Peyer's patch (tissue), 4 donors: ENCODE measurements at places on chromosomes 11 and 22. TPM values are rescaled to one million over a fixed set of nuclear protein-coding genes. Genes with fewer than 3 reads are reported as not detected.

MMP27 gene
- total RNA-seq, result not detected

DNA sequence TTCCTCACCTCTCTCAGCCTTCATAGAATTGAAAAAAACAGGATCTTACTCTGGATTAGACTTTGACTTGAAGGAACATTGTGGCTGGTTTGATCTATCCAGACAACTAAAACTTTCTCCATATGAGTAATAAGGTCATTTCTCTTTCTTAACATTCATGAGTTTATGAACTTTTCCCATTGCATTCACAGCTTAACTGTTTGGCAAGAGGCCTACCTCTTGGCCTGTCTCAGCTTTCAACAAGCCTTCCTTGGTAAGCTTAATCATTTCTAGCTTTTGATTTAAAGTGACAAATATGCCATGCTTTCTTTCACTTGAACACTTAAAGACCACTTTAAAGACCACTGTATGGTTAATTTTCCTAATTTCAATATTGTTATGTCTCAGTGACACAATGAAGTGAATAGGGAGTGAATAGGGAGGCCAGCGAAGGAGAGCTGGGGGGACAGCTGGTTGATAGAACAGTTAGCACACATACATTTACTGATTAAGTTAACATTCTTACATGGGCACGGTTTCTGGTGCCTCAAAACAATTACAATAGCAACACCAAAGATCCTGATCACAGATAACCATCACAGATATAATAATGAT is 17.0 kb downstream of the IMMP1L start:
- no peak overlapping the region for H3K27ac ChIP-seq
- H3K4me1 ChIP-seq, result no peaks in the 10 kb centered on the region

- no peak overlapping the region for H3K4me3 ChIP-seq
- H3K27me3 ChIP-seq, result no peaks in the 10 kb centered on the region
- no peaks in the 10 kb centered on the region for H3K4me1 ChIP-seq
- DNase-seq, result no peak
- H3K27ac ChIP-seq, result no peak overlapping the region
Measured at GRCh38 chr11:66904981-66905521, 48.2 kb downstream of the LRFN4 start.

SH3BP1 gene
- total RNA-seq, result 62.7 TPM

GRCh38 chr11:64210301-64211020 is 3.9 kb downstream of the FERMT3 start:
- H3K27ac ChIP-seq, result no peak overlapping the region
- H3K4me3 ChIP-seq, result no peak overlapping the region
- peaks cover 26% of the 10 kb centered on the region for H3K36me3 ChIP-seq
- peaks cover 10% of the 10 kb centered on the region for H3K4me1 ChIP-seq
- no peaks in the 10 kb centered on the region for H3K27me3 ChIP-seq

GRCh38 chr11:88813233-88813915 is 252.4 kb downstream of the GRM5 start:
- H3K4me3 ChIP-seq, result no peak overlapping the region
- H3K4me1 ChIP-seq, result no peaks in the 10 kb centered on the region
- H3K27me3 ChIP-seq, result no peaks in the 10 kb centered on the region

RASL10A gene
- not detected for total RNA-seq

DNA sequence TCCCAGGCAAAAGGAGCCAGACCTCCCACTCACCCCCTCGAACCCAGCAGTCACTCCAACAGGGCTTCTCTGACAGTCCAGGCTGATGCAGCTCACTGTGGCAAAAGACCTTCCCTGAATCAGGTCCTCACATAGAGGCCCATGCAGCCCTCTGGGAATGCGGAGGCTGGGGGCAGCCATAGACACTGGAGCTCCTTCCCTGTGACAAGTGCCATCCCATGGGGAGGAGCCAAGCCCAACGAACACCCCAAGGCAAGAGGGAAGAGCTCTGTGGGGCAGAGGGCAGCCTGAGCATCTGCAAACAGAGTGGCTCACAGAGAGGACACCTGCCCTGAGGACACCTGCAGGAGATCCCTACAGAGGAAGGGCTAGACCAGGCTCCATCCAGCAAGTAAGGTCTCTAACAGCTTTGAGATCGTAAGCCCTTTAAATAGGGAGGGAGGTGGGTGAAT is at the start of gene LINC01488:
Gene LINC01488 (plus strand): TSS at position 271 of the 452 bp plus-strand sequence.
- no peak within 1 kb of the TSS for H3K4me3 ChIP-seq
- no peaks in the 10 kb centered on the region for H3K27me3 ChIP-seq
- no peak for DNase-seq
- peak within 1 kb of the TSS; percentile 91 for H3K27ac ChIP-seq
- peaks cover 9% of the 10 kb centered on the region for H3K4me1 ChIP-seq

DNA sequence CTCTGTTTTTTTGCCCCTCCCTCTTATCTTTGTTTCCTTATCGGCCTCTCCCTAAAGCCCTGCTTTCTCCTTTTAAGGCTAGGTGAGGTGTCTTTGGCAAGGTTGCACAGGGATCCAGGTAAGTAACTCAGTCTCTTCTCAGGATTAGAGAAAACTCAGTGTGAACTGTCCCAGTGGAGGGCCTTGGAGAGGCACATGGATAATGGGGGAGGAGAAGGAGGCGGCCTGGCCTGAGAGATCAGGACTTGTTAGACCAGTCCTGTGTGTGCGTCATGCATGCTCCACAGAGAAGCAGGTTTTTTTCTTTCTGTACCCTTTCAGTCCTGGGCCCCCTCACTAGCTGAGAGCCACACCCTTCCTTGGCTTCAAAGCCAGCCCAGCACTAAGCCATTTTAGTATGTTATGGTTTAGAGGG is 19.9 kb downstream of the CTNND1 start:
- H3K27me3 ChIP-seq, result no peaks in the 10 kb centered on the region
- no peak overlapping the region for H3K27ac ChIP-seq
- no peak overlapping the region for H3K4me3 ChIP-seq
- H3K4me1 ChIP-seq, result no peaks in the 10 kb centered on the region

DNA sequence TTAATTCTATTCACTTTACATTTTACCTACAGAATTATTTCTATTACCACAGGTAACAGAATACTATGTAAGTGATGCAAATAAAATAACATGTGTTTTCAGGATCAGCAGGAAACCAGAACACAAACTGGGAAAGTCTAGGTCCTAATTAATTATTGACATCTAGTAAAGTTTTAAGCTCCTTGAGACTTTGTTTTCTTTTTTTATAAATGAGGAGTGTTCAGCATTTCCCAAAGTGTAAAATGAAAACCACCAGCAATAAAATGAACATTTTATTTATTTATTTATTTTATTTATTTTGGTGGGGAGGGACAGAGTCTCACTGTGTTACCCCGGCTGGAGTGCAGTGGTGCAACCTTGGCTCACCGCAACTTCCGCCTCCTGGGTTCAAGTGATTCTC is 123.6 kb downstream of the ARHGAP42 start:
- no peaks in the 10 kb centered on the region for H3K36me3 ChIP-seq
- no peaks in the 10 kb centered on the region for H3K27me3 ChIP-seq
- no peaks in the 10 kb centered on the region for H3K4me1 ChIP-seq
- no peak for DNase-seq
- no peak overlapping the region for H3K27ac ChIP-seq

DNA sequence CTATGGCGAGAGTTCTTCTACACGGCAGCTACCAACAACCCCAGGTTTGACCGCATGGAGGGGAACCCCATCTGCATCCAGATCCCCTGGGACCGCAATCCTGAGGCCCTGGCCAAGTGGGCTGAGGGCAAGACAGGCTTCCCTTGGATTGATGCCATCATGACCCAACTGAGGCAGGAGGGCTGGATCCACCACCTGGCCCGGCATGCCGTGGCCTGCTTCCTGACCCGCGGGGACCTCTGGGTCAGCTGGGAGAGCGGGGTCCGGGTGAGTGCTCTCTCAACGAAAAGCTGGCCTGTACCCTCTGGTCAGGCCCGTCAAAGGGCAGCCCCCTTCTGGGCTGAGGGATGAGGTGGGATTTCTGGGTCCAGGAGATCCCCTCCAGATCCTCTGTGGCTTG is 15.9 kb upstream of the MAPK8IP1 start:
- no peak overlapping the region for H3K27ac ChIP-seq
- no peaks in the 10 kb centered on the region for H3K4me1 ChIP-seq
- H3K4me3 ChIP-seq, result no peak overlapping the region
- H3K27me3 ChIP-seq, result no peaks in the 10 kb centered on the region

GRCh38 chr11:985406-985805 is 51.1 kb downstream of the MUC6 start:
- H3K27ac ChIP-seq, result no peak overlapping the region
- H3K4me1 ChIP-seq, result no peaks in the 10 kb centered on the region
- peaks cover 92% of the 10 kb centered on the region for H3K36me3 ChIP-seq
- H3K4me3 ChIP-seq, result no peak overlapping the region

DNA sequence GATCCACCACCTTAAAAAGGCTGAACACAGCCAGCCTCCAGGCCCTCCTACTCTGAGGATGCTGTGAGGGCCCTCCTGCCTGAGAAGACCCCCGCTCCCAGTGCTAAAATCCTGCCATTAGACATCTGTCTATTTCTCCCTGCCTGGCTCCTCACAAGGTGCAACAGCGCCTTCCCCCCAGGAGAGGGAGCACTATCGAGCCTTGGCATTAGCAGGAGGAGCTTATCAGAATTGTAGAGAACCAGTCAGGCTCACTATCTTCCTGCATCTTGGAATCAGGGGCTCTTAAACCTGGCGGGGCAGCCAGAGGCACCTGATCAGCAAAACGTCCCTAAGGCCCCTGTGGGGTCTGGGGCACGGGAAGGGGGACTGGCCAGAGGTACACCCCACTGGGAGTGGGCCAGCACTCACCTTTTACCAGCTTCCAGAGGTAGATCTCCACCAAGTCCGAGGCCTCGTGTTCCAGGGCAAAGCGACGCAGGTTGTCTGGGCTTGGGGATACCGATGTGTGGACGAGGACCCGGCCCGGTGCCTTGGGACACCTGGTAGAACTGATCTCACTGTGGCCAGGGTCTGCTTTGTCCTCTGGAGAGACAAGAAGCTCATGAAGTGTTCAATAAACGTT is 28.7 kb downstream of the CHRDL2 start:
- no peak overlapping the region for H3K27ac ChIP-seq
- no peaks in the 10 kb centered on the region for H3K27me3 ChIP-seq
- H3K4me1 ChIP-seq, result no peaks in the 10 kb centered on the region
- H3K4me3 ChIP-seq, result no peak overlapping the region
- no peaks in the 10 kb centered on the region for H3K36me3 ChIP-seq
- peak; percentile 78 for DNase-seq

GRCh38 chr11:1516273-1517067 is 29.9 kb upstream of the MOB2 start:
- H3K4me3 ChIP-seq, result no peak overlapping the region
- no peak for DNase-seq
- peaks cover 31% of the 10 kb centered on the region for H3K4me1 ChIP-seq
- no peak overlapping the region for H3K27ac ChIP-seq

FAM83F gene
- total RNA-seq, result 57.1 TPM

KCNJ1 gene
- not detected for total RNA-seq

TMEM121B gene
- 0.40 TPM for total RNA-seq

- peak within 1 kb of the TSS; percentile 81 for H3K27ac ChIP-seq
- H3K4me3 ChIP-seq, result peak within 1 kb of the TSS; percentile 97
- peaks cover 34% of the 10 kb centered on the region for H3K36me3 ChIP-seq
- H3K27me3 ChIP-seq, result no peaks in the 10 kb centered on the region
Measured at GRCh38 chr11:65354265-65355012, at the start of gene TIGD3. Gene TIGD3, plus strand, starts transcription at chr11:65354751. Its CDS starts 1,058 bp downstream, at chr11:65355809.

- H3K4me1 ChIP-seq, result peaks cover 8% of the 10 kb centered on the region
- H3K27ac ChIP-seq, result no peak overlapping the region
- H3K27me3 ChIP-seq, result no peaks in the 10 kb centered on the region
- no peak overlapping the region for H3K4me3 ChIP-seq
Measured at GRCh38 chr11:74322667-74323066, 11.2 kb upstream of the P4HA3 start.

DNA sequence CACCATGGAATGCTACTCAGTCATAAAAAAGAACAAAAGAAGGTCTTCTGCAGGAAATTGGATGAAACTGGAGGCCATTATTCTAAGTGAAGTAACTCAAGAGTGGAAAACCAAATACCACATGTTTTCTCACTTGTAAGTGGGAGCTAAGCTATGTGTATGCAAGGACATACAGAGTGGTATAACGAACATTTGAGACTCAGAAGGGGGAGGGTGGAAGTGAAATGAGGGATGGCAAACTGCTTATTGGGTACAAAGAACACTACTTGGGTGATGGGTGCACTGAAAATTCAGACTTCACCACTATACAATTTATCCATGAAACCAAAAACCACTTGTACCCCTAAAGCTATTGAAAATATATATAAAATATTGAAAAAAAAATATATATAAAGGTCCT is 13.4 kb upstream of the CAT start:
- H3K27me3 ChIP-seq, result no peaks in the 10 kb centered on the region
- no peak for DNase-seq
- H3K36me3 ChIP-seq, result no peaks in the 10 kb centered on the region
- H3K4me3 ChIP-seq, result no peak overlapping the region
- H3K27ac ChIP-seq, result no peak overlapping the region

ZC3H12C gene
- total RNA-seq, result 12.4 TPM

DNA sequence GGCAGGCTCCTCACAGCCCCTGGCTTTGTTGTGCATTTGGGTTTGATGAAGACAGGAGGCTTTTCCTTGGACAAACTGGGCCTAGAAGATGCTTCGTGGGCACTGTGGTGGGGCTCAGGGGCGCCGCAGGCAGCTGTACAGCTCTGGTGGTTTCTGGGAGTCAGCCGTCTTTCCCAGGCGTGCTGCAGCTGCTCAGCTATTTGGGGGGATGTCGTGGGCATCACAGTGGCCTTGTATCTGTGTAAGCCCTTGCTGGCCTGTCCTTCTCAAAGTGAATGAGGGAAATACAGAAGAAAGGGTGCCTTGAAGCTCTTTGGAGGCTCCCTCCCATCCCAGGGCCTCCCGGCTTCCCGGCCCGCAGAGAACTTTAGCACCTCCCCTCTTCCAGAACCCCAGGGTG is 89.5 kb downstream of the TBC1D22A start:
- H3K4me1 ChIP-seq, result no peaks in the 10 kb centered on the region
- H3K27me3 ChIP-seq, result no peaks in the 10 kb centered on the region
- H3K4me3 ChIP-seq, result no peak overlapping the region
- no peak overlapping the region for H3K27ac ChIP-seq
- no peak for DNase-seq

GRCh38 chr11:129295746-129296145 is 79.9 kb upstream of the BARX2 start:
- no peaks in the 10 kb centered on the region for H3K27me3 ChIP-seq
- H3K4me1 ChIP-seq, result no peaks in the 10 kb centered on the region
- no peak overlapping the region for H3K4me3 ChIP-seq
- no peak for DNase-seq
- H3K36me3 ChIP-seq, result no peaks in the 10 kb centered on the region

TCN1 gene
- total RNA-seq, result not detected

DNA sequence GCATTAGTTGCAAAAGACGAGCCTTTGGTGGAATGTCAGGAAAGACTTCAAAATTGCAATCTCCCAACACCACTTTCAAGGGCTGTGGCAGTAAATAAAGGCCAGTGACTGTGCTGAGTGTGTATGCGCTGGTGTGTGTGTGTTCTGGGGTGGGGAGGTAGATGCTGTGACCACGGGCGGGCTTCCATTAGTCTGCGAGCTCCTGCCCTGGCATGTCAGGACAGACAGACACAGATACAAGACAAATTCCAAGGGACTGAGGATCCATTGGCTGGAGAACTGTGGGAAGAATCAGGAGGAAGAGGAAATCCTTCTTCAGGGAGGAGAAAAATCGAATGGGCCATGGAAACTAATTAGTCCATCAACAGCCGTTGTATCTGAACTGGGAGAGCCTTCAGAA is 83.6 kb downstream of the FEZ1 start:
- no peaks in the 10 kb centered on the region for H3K27me3 ChIP-seq
- no peak overlapping the region for H3K4me3 ChIP-seq
- H3K4me1 ChIP-seq, result no peaks in the 10 kb centered on the region
- no peak overlapping the region for H3K27ac ChIP-seq
- H3K36me3 ChIP-seq, result no peaks in the 10 kb centered on the region
- DNase-seq, result no peak

- DNase-seq, result no peak
- H3K36me3 ChIP-seq, result no peaks in the 10 kb centered on the region
- H3K27me3 ChIP-seq, result no peaks in the 10 kb centered on the region
- H3K27ac ChIP-seq, result no peak overlapping the region
- no peak overlapping the region for H3K4me3 ChIP-seq
Measured at GRCh38 chr11:66418168-66418985, 2.5 kb upstream of the NPAS4 start.
